HCT116 (cell line): ENCODE measurements at places on chromosomes 1 and 21.

GRCh38 chr1:9347095-9347850 is 54.6 kb downstream of the SPSB1 start:
- DNase-seq: no peak

DNA sequence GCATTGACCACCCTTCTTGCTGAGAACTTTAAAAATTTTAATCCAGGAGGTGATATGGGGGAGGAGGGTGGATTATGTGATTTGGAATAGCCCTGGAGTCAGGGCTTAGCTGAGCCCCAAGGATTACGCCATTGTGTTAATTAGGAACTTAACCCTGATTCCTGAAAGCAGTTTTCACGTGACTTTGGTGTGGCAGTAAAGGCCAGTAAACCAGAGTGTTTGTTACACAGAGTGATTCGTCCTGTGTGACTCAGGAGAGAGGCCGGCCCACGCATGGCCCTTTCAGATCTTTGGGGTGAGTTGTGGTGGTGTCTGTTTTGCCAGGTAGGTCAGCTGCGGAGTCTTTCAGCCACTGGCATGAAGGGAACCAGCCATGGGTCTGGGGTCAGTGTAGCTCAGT is 107.6 kb downstream of the NOS1AP start:
- DNase-seq: no peak

DNA sequence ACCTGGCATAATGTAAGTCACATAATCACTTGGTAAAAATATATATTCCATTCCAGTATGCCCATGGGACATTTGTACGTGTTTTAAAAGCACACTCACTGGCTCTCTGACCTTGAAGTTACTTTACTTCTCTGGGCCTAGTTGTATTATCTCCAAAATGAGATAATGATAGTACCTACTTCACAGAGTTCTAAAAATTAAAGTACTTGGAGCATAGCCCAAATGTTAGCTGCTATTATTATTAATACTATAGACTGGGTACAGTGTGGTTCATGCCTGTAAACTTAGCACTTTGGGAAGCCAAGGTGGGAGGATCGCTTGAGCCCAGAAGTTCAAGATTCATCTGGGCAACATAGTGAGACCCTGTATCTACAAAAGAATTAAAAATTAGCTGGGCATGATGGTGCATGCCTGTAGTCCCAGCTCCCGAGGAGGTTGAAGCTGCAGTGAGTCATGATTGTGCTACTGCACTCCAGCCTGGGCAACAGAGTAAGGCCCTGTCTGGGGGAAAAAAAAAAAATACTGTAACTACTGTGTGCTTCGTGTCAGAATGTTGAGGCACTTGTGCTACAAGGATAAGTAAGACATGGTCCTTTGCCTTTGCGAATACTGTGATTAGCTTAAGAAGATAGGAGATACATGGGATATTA is 45.7 kb downstream of the TDRD5 start:
- DNase-seq: no peak

- no peak for DNase-seq
These were observed 2.7 kb downstream of the GOLT1A start for GRCh38 chr1:204211046-204211445.

DNA sequence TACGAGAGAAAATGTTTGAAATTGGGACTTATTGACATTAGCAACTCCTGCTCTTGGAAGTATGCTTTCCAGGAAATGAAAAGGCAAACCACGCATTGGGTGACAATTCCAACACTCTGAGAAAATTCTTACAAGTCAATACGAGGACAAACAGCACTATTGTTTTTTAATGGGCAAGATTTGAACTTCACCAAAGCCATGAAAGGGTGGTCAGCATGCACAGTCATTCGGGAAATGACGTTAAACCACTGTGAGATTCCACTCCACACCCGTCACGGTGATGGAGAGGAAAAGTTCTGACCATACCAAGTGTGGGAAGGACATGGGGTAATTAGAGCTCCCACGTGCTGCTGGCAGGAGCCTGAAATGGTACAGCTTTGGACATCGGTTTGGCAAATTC is 12.2 kb upstream of the PRXL2B start:
- DNase-seq: no peak

DNA sequence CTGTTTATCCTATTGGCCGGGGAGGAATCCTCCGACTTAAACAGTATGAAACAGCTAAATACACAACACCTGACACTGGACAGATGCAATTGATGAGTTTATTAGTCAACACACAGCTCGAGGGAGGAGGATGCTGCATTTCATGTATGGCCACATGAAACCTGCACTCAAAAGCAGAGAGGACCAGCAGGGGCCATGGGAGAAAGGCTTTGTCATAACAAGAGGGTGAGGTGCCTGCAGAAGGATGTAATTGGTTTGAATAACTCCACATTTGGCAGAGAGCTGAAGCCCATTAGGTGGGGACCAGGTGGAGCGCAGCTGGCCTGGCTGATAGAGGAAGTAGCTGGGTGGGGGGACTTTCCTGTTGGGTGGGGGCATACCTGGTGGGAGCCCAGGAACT is 599.1 kb downstream of the PTPRU start:
- DNase-seq: no peak

DNA sequence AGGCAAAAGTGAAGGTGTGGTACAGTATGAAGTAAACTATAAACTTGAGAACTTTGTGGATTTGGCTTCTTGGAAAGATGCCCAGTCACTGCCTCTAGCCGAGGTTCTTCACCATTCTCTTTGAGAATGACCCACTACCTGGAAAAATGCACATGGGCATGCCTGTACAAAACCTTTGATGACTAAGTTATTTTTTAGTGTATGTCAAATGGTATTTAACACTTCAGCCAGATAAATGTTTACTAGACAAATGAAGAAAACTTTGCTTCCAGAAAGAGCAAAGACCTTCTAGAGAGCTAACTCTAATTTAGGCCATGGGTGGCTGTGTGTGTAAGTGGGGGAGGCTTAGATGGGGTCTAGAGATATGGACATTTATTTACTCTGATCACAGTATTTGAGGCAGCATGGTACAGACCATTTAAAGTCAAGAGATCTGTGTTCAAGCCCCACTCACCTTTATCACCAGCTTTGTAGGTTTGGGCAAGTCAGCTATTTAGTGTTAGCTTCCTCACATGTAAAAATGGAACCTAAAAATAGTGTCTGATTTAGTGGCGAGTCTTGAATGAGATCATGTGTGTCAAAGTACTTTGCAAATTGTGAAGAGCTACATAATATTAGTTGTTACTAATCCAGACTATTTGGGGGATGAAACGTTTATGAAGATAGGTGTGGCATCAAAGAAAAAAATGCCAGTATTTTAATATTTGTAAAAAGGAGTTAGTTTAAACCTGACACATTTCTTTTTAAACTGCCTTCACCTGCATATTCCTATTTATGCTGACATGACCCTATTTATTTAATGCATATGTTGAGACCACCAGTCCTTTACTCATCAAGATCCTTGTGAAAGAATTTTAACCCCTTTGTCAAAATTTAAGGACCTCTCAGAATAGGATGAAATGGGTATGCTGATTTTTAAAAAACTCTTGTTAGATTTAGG is 20.2 kb downstream of the NFYC start:
- no peak for DNase-seq

- DNase-seq: no peak
These were observed 9.1 kb upstream of the TRABD2B start for GRCh38 chr1:48006264-48006663.

- DNase-seq: no peak
These were observed 26.2 kb upstream of the PLCH2 start for GRCh38 chr1:2449636-2450454.
